Panc1 (cell line): ENCODE measurements at places on chromosomes 12 and 14.

DNA sequence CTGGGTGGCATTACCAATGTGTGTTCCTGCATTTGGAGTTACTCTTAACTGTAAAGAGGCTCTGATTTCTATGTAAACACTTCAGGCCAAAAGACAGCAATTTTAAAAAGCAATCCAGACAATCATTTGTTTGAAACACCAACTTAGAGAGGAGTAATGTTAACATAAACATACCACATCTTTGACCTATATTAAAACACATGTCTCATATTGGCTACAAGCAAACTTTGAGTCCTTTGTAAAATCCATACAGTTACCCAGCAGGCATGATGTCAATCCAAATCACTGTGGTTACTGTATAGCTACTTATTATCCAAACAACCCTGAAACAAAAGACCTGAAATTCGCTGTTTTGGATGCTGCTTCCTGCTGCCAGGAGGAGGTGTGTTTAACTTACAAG lies 7.5 kb upstream of the G2E3 start:
- DNase-seq, result no peak

DNA sequence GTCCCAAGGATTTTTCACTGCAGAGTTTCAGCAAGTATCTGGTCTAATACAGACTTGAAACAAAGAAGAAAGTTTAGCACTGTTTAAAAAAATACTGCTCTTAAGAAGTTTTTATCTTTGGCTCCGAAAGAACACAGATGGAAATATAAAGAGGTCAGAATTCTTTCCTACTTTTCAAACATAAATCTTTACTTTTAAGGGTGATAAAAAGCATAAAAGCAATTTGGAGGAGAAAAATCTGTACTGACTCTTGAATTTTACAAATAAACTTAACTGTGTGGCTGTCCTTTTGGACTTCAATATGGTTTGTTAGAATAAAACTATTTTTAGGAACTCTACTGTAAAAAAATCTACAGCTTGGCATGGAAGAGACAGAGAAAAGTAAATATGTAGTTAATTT lies 27.6 kb upstream of the ISM2 start:
- no peak for DNase-seq

DNA sequence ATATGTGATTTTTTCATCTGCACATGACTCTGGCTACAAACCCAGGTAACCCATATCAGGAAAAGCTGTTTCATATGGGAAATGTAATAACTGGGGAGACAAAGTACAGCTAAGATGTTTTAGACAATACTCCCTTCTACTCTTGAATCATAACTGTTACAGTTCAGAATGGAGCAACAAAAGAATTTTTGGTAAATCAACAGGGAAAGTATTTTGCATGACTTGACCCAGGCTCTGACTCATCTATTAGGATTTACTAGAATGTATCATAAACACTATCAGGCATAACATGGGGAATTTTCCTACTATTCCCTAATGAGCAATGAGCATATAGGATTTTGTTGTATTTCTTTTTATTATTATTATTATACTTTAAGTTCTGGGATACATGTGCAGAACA lies 553.0 kb downstream of the SLC16A7 start:
- no peak for DNase-seq

DNA sequence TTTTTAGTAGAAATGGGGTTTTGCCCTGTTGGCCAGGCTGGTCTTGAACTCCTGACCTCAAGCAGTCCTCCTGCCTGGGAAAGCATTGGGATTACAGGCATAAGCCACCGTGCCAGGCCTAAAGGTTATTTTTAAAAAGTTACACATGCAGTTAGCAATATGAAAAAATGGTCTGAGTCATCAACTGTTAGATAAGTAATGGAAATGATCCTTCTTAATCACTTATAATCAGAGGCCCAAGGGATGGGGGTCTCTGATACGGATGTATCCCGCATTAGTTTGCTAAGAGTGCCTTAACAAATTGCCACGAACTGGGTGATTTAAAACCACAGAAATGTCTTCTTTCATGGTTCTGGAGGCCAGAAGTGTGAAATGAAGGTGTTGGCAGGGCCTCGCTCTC lies 54.1 kb upstream of the FERMT2 start:
- DNase-seq, result no peak

DNA sequence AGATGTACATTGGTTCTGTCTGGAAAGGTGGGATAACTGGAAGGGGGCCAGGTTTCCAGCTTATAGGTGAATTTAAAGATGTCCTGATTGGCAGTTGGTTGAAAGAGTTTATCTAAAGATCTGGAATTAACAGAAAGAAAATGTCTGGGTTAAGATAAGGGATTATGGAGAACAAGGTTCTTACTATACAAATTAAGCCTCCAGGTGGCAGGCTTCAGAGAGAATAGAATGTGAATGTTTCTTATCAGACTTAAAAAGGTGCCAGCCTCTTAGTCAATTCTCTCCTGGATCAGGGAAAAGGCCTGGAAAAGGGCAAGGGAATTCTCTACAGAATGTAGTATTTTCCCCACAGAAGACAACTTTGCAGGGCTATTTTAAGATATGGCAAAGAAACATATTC lies 53.1 kb downstream of the CNTN1 start:
- DNase-seq, result no peak

DNA sequence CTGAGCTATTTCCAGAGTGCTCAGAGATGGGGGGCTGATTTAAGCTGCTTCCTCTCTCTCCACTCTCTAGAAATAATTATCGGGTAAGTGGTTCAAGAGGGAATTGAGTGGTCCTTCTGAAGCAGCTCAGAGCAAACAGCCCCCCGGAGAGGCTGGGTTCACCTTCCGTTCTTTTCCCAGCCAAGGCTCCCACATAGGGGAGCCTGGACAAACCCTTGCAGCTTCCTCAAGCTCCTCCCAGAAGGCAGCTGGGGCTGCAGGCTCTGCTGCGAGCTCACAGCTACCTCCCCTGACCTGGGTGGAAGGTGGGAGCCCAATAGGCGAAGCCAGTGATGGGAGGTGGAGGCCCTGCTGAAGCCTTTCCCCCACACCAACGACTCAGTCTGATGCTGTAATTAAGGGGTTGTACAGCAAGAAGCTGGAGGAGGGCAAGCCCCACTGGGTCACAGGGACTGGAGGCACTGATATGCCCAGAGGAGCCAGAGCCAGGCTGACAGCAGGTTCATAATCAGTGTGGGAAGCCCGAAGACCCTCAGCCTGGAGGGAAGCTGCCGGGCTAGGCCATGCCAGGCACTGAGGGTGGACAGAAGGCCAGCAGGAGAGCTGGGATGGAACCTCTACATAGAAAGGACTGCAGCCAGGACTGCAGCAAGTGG lies 52.4 kb downstream of the ARL6IP4 start:
- no peak for DNase-seq

- DNase-seq, result no peak
These were observed 1.4 kb upstream of the GLTP start for GRCh38 chr12:109881752-109882151.

GRCh38 chr14:94052662-94053061 lies 26.5 kb downstream of the OTUB2 start:
- DNase-seq, result no peak

- peak; percentile 46 for DNase-seq
These were observed 198.5 kb downstream of the SLC25A21 start for GRCh38 chr14:36973806-36974442.

DNA sequence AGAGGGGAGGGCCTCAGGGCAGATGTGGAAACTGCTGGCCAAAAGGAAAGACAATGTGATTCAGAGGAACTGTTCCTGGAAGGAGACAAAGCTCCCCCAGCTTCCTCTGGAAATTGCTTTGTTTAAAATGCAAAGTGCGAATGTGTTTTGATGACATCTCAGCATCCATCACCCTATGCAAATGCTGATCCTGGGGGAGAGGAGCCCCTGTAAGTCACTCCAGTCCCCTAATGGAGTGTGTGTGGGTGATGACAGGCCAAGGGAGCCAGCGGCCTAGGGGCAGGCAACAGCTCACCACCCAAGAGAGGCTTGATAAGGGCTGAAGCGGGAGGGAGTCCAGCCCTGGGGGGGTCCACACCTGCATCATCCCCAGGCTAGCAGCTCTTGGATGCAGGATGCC lies 134.2 kb downstream of the ESRRB start:
- DNase-seq, result no peak

DNA sequence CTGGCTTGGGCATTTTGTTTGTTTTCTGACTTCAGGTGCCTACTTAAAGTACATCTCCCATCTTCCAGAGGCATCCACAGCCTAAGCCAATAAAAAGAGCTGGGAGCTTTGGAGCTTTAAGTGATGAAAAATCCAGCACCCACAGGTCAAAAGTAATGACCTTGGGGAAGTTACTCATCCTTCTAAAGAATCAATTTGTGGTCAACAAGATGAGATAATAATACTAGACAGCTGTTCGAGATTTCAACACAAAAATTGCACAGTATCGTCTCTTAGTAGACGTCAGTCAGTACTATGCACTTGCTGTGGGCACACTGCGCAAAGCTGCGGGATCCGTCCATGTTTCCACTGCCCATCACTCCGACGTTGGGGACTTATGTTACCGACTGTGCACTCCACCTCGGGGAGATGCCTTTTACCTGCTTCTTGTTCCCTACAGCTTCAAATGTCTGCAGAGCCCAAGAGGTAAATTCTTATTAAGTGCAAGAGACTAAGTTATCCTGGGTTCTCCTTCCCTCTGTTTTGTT lies 1.3 kb downstream of the ST8SIA1 start:
- DNase-seq, result no peak

- no peak for DNase-seq
These were observed 139.0 kb downstream of the BCL11B start for GRCh38 chr14:99132821-99133635.

GRCh38 chr12:56222531-56222895 lies 791 bp upstream of the RNF41 start:
- no peak for DNase-seq

- DNase-seq, result no peak
These were observed 5.1 kb downstream of the ANKRD52 start for GRCh38 chr12:56253091-56253490.

GRCh38 chr12:24752763-24753462 lies 196.0 kb downstream of the BCAT1 start:
- DNase-seq, result no peak

DNA sequence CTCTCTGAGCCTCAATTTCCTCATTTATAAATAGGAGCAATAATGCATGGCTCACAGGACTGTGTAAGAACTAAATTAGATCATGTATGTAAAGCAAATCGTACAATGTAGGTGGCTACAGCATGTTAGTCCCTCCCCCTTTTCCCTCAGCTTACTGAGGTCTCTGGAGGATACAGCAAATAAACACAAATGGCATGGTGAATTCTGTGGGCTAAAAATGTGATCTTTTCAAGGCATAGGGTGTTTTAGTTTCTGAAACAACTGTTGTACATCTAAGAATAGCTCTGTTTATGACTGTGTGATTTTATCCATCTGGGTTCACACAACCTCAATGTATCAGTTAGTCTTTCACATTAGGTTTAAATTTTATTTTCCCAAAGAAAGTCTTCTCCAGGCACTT lies 121.2 kb upstream of the PLEKHG7 start:
- no peak for DNase-seq

- no peak for DNase-seq
These were observed 364.5 kb downstream of the PAWR start for GRCh38 chr12:79326222-79326621.
